HL-60 (cell line): ENCODE measurements at places on chromosomes 6 and 20.

DNA sequence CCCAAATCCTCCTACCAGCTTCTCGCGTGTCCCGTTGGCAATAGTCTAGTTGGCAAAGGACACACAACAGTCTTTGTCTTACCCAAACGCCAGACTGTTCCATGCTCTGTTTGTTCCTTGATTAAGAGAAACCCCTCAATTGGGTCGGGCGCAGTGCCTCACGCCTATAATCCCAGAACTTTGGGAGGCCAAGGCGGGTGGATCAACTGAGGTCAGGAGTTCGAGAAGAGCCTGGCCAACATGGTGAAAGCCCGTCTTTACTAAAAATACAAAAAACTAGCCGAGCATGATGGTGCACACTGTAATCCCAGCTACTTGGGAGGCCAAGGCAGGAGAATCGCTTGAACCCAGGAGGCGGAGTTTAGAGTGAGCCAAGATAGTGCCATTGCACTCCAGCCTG is 153.7 kb downstream of the GRM4 start:
- no peak for DNase-seq

- DNase-seq = no peak
Measured at GRCh38 chr6:54655162-54655561, 191.4 kb upstream of the FAM83B start.

DNA sequence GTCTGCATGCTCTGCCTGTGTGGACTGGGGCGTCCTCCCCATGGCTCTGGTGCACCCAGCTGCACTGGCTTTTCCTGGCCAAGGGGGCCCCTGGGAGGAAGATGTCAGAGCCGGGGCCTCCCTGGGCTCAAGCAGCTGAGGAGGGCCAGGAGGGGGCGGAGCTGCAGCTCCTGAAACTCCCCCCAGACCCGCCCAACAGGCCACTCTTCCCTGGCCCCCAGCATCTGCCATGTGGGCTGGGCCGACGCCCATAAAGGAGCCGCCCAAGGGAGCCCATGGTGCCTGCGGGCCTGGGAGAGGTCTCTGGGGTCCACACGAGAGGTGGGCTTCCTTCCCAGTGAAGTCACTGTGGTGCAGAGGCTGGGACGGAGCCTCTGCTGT is 4.0 kb downstream of the RBBP8NL start:
- DNase-seq = no peak

- no peak for DNase-seq
Measured at GRCh38 chr20:38692436-38693411, 31.6 kb upstream of the SLC32A1 start.

- no peak for DNase-seq
Measured at GRCh38 chr6:107264357-107264840, 149.1 kb upstream of the BEND3 start.

DNA sequence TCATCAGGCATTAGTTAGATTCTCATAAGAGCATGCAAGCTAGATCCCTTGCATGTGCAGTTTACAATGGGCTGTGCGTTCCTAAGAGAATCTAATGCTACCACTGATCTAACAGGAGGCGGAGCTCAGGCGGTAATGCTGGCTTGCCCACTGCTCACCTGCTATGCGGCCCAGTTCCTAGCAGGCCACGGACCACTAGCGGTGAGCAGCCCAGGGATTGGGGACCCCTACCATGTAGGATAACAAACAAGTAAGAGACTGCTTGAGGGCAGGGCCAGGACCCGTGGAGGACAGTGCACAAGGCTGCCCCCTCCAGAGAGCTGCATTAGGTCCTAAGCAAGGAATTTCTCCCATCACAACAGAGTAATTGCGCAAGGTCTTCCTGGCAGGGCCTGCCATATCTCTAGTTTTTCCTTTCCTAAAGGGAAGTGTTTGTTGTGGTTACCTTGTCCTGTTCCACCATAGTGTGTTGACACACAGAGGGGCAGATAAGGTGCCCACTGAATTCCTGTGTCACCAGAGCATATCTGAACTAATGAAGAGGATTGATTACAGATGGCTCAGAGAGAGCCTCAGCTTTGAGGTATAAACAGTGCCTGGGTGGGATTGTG is 58.0 kb downstream of the PACRG start:
- no peak for DNase-seq

DNA sequence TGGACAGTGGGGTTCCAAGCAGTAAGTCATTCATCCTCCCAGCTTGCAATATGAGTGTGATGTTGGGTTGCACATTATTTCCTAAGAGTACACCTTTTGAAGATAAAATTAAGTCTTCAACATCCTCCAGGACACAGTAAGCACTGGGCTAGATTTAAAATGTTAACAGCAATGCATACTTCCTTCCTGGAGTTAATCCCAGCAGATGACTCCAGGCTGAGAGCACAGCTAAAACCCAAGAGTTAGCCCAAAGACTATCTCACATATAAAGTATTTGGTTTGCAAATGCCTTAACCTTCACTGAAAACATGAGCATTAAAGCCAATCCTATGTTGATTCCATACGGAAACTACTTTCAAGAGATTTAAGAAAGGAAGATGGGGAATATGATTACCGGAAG is 69.2 kb downstream of the SLC23A2 start:
- DNase-seq = no peak

GRCh38 chr20:25057234-25058050 is 497 bp downstream of the ACSS1 start:
- peak; percentile 84 for DNase-seq

DNA sequence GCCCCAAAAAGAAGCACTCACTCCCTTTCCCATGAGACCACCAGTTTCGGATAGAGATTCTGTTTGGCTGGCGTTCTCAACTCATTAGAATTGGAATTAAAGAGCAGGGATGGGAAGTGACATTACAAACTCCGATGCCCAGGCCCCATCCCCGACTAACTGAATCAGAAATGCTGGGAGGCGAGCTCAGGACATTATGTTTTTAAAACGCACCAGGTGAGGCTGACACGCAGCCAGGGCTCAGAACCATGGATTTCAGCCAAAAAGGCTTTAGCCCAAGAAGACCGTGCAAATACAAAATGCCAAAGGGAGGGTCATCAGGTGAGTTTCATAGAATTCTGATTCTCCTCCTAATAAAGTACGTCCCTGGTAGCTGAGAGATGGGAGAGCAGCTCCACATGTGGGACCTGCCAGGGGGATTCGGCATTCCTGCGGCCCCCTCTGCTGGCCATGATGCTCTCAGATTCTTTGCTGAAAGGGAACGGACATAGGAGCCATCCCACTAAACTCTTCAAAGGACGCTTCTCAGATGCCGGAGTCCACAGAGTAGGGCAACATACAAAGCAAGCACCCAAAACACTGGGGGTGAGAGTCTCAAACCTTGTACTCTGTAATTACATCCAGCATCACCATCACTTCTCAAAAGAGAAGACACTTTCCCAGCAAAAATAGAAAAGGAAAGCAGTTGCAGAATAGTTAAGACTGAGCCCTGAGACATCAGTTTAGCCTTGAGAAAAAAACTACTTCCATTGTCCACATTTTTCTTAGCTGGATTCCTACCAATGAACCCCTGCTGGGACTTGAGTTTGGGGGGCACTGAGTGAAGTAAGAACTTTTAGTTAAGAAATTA is 205.2 kb downstream of the BMP7 start:
- no peak for DNase-seq

- DNase-seq = peak; percentile 58
Measured at GRCh38 chr6:52390361-52390727, 28.4 kb downstream of the PAQR8 start.

- DNase-seq = no peak
Measured at GRCh38 chr6:28696682-28697081, 171.0 kb downstream of the GPX5 start.

GRCh38 chr6:149250951-149251350 is 66.6 kb upstream of the TAB2 start:
- DNase-seq = no peak

DNA sequence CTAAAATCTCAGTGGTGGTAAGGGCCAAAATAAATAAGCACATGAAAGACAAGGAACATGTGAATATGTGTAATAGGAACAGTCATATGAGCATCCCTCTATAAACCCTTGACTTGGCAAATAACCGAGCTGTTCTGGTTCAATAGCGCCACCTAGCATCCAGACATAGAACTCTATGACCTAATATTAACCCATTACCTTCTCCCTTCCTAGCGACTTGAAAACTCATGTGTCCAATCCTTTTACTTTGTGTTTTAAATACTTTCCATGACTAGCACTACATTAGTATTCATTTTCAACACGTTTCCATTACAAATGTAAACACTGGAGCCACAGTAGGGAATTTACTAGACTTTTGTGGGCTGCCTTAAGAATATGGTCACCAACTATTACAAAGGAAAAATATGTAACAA is 279.7 kb downstream of the UST start:
- peak; percentile 60 for DNase-seq

DNA sequence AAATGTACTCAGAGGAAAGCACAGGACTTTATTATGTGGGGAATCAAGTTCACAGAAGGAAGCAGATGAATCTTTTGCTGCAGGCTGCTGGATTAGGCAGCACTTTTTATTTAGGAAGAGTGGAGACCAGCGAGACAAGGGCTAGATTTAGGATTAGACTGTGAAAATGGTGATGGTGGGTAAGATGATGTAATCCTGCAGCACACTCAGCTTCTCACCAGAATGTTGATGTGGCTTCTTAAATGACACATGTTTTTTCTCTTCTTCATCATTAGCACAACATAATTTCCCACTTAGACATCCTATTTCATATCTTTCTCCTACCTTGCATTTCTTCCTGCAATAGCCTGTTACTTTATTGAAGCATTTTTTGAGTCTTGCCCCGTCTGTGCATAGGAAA is 1.8 kb downstream of the DEFB128 start:
- no peak for DNase-seq

- DNase-seq = no peak
Measured at GRCh38 chr20:41432746-41433145, 66.1 kb upstream of the EMILIN3 start.

DNA sequence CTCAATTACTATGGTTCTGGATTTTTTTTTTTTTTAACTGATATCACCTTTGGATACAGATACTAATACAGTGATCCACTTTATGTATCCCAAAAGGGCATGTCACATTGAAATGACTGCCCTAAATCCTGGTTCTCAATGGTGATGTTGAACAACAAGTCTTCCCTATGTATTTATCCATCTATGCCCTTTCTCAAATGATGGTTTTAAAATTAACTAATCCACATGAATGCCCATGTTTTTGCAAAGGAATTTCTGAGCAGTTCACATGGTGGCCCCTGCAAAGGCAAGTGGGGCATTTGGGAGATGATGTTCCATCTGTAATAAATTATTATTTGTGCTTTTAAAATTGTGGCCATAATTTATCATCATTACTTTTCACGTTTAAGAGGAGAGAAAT is 2.7 kb downstream of the ADGRB3 start:
- no peak for DNase-seq
